ENCODE measurements at places on chromosomes 5 and 9.

DNA sequence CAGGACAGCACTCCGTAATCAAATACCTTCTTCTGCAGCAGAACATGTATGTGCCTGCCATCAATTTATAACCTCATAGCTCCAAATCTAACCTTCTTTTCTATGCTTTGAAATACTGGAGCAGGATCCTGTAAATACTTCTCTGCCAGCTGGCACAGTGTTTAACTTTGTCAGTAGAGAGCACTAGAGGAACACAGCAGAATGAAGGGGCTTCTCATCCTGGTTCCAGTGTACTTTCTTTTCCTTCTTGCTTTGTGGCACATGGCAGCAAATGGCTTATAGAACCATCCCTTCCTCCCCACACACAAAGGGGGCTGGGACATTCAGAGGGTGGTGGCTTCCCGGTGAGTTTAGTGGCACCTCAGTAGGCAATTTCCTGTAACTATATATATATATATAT, 3.8 kb upstream of the FBXW11 start:
- peak; percentile 13 for DNase-seq

DNA sequence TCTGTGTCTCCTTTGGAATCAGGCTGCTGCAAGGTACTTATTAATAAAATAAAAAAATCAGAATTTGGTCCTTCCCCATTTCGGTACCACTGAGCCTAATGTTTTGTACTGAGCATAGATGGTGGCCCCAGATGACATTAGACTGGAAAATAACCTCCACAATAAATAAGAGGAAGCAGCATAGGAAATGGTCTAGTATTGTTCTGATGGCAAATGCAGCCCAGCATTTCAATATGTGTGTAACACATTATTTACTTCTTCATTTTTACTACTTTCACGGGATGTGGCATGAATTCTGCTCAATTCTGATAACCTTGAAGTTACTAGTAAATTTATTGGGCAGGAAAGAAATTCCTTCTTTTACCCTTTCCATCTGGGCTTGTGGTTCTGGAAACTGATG, 295.6 kb downstream of the ADGRV1 start:
- no peak for DNase-seq

DNA sequence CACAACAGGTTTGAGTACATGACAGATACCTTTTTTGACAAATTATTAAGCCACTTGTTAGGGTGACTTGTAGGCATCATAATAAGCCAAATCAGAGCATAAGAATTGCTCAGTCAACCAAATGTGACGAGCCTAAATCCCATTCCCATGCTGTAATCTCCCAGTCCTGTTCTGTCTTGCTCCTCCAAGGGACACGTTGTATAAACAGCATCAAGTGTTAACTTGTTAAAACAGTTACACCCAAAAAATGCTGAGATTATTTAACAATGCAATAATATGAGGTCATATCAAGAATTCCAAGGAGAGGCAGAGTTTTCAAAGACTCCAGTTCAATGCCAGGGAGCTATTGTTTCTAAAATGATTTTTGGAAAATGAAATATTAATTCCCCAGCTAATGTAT, 76.2 kb downstream of the SH3TC2 start:
- no peak for DNase-seq

- DNase-seq, result no peak
Observed at GRCh38 chr5:160750938-160751657, 100.9 kb downstream of the ATP10B start.

DNA sequence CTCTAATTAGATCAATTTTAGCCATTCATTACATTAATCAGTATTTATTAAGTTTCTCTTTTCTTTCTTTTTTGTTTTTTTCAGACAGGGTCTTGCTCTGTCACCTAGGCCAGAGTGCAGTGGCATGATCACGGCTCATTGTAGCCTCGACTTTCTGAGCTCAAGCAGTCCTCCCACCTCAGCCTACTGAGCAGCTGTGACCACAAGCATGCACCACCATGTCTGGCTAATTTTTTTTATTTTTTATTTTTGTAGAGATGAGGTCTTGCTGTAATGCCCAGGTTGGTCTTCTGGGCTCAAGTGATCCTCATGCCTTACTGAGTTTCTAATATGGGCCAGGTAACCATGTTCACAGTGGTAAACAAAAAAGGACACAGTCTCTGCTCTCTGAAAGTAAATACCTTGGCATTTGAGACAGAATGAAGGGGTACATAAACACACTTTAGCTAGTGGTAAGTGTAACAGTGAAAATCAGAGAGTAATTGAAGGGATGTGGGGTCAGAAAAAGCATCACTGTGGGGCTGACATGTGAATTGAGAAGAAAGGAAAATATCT, 336.3 kb downstream of the ADGRV1 start:
- DNase-seq, result no peak

DNA sequence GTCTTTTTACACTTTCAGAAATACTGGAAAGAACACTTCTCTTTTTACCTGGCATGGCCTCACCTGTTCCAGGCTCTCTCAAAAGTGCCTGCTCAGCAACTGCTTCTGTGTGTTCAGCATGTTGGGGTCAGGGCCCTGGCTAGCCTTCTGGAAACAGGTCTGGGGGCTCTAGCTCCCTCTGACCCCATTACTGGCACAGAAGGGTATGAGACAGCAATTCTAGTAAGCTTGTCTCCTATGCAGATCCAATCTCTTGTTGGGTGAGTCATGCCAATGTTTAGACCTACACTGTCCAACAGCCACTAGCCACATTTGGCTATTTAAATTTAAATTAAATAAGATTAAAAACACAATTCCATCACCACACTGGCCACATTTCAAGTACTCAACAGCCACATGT, 80.8 kb downstream of the MAPKAP1 start:
- DNase-seq, result peak; percentile 64

- no peak for DNase-seq
Observed at GRCh38 chr5:110338341-110339083, 388.0 kb downstream of the TMEM232 start.

DNA sequence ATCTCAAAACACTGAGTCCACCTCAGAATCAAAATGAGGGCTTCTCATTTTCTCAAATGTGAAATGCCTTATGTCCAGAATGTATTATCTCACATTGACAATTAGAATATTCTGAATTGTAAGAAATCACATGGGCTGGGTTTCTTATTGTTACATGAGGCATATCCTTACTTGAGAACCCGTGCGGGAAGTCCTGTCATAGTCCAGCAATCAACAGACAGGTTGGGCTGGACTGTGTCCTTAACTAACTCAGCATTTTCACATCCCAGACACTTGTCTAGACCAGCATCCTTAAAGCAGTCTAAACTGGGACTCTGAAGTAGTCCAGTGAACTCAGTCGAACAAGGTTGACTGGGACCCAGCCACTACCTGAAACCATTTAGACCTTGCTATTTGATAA, 267.6 kb downstream of the CETN3 start:
- DNase-seq, result no peak

- no peak for DNase-seq
Observed at GRCh38 chr5:124957063-124957462, 210.6 kb upstream of the ZNF608 start.

- DNase-seq, result no peak
Observed at GRCh38 chr9:133048595-133048994, 13.2 kb upstream of the CEL start.

DNA sequence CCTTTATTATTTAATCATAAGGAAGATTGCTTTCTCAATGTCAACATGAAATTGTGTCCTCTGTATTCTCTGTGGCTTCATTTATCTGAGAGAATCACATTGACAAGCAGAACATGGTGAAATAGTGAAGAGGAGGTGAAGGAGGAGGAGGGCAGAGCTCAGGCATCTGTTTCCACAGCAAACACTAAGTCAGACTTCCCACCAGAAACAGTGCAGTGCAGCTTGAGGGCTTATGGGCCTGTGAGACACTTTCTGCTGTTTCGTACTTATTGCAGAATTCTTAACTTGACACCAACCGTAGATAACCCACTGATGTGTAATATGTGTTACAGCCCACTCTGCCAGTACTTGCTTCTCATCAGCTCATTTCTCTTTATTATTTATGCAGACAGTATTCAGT, 386.3 kb downstream of the DIRAS2 start:
- DNase-seq, result no peak

DNA sequence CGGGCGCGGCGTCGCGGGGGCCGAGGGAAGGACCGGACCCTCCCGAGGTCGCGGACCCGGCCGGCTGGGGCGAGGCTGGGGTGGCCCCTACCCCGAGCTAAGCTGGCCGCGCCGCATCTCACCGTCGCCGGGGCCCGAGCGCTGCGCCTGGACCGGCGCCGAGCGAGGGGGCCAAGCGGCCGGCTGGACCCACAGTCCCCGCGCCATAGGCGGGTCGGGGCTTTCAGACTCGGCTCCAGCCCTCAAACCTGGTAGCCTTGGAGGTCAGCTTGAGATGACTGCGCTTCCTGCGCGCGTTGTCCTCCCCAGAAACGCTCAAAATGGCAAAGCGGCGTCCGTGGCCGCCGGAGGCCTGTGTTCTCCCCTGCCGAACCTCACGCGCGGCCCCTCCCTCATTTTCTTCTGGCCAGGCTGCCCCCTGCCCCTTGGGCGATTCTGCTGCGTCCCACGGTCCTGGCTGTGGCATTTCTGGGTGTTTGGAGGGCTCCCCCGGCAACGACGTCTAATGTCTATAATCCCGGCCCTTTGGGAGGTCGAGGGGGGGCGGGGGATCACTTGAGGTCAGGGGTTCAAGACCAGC, 8.7 kb upstream of the GRIN1 start:
- no peak for DNase-seq

DNA sequence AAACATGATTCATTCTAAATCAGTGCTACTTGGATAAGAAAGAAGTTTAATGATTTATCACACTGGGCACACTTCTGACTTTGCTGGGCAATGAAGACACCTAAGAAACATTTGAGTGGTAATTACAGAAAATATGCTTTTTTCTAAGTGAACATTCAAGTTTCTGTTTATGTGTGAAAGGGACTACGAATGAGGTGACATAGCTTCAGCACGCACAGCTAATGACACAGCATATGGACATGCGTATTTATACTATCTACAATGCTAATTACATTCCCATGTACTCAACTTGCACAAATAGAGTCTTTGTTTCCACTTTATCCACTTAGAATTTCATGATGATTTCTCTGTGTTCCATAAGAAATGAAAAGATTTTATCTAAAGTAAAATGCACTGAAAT, 40.6 kb downstream of the FREM1 start:
- DNase-seq, result no peak

DNA sequence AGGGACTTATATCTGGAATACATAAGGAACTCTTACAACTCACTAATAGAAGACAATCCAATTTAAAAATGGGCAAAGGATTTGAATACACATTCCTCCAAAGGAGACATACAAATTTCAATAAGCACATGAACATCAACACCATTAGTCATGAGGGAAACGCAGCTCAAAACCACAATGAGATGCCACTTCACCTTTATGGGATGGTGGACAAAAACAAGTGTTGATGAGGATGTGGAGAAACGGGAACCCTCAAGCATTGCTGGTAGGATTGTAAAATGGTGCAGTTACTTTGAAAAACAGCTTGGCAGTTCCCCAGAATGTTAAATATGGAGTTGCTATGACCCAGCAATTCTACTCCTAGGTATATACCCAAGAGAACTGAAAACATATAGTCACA, 72.7 kb upstream of the IER5L start:
- DNase-seq, result no peak
